ENCODE measurements at places on chromosomes 1 and 21.

GRCh38 chr1:181655756-181656155, 172.4 kb downstream of the CACNA1E start:
- no peak for DNase-seq

DNA sequence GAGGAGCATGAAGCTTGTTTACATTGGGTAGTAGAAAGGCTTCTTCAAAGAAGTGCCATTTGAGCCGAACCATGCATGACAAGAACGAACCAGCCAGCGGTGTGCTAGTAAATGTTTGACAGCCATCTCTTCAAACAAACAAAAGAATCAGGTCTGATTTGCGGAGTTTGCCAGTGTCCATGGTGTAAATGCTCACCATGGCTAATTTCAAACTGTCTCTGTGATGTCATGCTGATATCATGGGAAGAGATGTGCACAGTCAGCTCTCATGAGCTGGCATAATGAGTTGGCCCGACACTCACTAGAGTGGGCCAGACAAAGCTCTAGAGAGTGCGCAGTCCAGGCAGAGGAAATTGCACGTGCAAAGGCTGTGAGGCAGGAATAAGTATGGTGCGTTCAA, 101.1 kb downstream of the KAZN start:
- no peak for DNase-seq

- DNase-seq: no peak
Observed at GRCh38 chr1:10429868-10430215, 391 bp upstream of the CENPS start.

GRCh38 chr21:38350684-38351083, 93.9 kb downstream of the KCNJ15 start:
- no peak for DNase-seq

GRCh38 chr1:28735961-28736449, 735 bp upstream of the YTHDF2 start:
- no peak for DNase-seq

GRCh38 chr1:90325168-90325567, 330.3 kb downstream of the ZNF326 start:
- DNase-seq: no peak

DNA sequence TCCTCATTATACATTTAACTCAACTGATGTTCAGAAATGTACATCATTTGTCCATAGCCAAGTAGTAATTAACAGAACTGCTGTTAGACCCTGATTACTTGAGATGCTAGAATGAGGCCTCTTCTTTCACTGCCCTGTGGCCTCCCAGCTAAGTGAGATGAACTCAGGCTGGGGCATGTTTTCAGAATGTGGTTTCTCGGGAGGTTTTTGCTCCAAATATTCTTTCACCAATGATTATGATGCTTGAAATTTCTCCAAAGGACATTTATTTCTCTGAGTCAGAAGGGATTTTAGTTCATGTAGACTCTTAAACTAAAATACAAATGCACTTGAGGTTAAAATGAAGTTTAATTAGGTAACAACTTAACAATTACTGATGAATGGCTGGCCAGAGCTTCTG, 34.6 kb upstream of the ADAMTS5 start:
- DNase-seq: no peak

GRCh38 chr21:41523175-41523574, 15.2 kb upstream of the TMPRSS2 start:
- DNase-seq: no peak

- DNase-seq: no peak
Observed at GRCh38 chr21:38273745-38274542, 17.2 kb downstream of the KCNJ15 start.

GRCh38 chr1:9253453-9254105, 19.0 kb downstream of the H6PD start:
- no peak for DNase-seq

DNA sequence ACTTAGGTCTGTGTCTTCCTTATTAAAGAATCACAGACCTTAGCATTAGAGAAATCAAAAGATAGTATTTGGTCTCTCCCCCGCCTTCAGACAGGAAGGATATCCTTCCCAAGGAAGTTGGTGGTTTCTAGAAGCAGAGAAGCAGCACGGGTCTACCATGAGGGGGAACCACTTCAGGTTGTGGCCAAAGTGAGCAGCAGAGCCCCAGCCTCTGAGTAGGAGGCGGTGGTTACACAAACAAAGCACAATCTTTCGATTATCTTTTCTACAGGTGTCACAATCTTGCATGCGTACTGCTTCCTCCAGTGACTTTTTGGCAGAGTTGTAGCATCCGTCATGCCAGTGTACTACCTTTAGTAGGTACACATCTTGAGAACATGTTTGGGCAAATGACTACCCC, 8.8 kb downstream of the PGLYRP4 start:
- no peak for DNase-seq

DNA sequence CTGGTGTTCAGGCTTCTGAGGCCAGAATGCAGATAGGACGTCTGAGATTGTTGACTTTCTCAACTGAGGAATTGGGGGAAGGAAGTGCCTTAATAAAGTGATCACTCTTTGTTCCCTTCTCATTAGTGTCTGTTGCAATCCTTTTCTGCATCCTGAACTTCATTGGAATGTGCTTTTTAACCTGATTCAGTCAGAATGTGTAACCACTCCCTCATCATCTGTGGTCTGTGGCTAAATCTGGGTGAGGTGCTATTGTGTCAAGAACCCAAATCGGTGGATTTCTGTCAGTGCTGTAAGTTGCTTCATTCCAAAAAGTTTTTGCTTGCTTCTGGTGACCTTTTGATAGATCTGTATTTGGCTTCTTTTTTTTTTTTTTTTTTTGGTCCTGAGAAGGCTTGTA, 38.2 kb downstream of the ARID1A start:
- no peak for DNase-seq

DNA sequence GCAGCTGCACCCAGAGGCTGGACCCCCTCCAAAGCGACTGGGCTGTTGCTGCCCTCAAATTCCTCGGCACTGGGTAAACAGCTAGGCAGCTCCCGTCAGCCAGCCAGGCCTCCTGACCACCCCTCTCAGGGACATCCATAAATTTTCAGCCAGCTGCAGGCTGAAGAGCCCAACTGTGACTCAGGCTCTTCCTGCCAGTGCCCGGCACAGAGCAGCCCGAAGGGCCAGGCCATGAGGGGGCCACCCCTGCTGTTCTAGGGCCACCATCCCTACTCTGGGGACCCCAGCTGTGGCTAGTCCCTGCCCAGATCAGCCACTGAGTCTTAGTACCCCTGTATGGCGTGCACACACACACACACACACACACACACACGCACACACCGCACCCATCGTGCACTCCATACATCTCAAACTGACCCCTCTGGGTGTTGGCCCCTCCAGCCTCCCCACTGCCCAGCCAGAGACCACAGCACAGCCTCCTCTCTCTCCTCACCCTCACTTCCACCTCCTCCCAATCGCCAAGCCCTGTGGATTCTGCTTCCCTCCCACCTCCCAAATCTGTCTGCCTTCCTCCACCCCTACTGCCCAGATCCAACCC, 6.2 kb upstream of the LAPTM5 start:
- no peak for DNase-seq

- no peak for DNase-seq
Observed at GRCh38 chr1:150875197-150876118, 941 bp downstream of the ARNT start.

- DNase-seq: no peak
Observed at GRCh38 chr1:168832661-168833060, 103.7 kb upstream of the DPT start.

GRCh38 chr1:167251472-167251871, 30.8 kb downstream of the POU2F1 start:
- DNase-seq: no peak

DNA sequence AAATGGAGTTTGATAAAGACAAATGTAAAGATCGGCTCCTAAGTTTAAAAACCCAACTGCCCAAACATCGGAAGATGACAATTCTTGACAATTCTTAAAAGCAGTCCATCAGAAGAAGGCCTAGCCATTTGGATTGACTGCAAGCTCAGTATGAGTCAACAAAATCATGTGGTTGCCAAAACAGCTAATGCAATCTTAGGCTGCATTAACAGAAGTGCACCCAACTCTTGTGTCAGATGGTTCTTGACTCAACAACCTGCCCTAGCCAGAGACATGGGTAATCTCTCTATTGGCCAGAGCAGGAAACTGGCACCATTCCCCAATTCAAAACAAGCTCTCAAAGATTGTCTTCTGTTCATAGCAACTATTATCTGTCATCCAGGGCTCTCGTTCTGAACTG, 9.9 kb upstream of the NCF2 start:
- no peak for DNase-seq

DNA sequence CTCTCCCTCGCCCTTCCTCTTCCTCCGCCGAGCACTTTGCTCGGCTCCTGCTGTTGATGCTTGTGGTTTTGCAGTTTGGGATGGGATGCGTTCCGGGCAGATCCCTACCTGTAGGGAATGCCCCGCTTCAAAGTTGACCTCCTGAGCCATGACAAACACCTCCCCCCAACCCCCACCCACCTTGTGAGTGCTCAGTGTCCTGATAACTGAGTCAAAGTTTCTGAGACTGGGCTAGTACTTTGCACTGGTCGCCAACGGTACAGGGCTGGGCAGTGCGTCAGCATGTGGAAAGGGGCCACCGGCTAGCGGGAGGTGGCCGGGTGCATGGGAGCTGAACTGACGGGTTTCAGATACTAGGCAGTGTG, 771 bp downstream of the RABGAP1L start:
- DNase-seq: no peak

DNA sequence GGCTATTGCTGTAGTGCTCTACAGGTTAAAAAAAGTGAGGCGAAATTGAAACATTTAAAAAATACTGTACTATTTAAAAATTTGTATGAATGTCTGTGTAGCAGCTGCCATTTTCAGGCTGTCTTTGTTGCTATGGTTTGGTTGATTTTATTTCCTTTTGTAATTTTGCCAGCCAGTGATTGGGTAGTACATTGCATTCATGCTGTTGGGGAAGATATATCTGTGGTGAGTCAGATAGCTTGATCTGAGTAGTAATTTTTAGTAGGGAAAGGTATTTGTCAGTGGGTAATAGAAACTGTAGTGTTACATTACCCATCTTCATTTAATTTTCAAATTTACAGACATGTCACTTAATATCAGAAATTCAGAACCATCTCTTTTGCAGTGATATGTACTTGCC, 15.0 kb downstream of the NFIA start:
- DNase-seq: no peak

All from GM19239 (cell line).